ENCODE measurements at places on chromosomes 5 and 9.

- DNase-seq = no peak
These were observed 34.3 kb downstream of the MRPL36 start for GRCh38 chr5:1765141-1765879.

DNA sequence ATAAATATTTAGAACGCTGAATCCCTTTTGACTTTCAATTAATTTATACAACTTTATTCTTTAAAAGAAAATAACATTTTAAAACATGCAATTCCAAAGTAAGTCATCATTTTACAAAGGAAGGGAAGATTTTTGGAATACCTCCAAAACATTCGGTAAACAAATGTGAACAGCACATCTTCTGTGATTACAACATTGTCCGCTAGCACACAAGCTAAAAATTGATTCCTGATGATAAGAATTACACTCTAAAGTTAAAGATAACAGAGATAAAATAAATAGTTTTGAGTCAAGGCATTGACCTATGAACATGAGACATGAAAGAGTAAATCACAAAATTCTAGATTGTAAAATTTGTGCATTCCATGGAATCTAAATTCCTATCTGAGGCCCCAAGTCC lies 56.2 kb upstream of the TRAF1 start:
- DNase-seq = no peak

GRCh38 chr5:64594601-64595000 lies 88.8 kb downstream of the RGS7BP start:
- DNase-seq = no peak

DNA sequence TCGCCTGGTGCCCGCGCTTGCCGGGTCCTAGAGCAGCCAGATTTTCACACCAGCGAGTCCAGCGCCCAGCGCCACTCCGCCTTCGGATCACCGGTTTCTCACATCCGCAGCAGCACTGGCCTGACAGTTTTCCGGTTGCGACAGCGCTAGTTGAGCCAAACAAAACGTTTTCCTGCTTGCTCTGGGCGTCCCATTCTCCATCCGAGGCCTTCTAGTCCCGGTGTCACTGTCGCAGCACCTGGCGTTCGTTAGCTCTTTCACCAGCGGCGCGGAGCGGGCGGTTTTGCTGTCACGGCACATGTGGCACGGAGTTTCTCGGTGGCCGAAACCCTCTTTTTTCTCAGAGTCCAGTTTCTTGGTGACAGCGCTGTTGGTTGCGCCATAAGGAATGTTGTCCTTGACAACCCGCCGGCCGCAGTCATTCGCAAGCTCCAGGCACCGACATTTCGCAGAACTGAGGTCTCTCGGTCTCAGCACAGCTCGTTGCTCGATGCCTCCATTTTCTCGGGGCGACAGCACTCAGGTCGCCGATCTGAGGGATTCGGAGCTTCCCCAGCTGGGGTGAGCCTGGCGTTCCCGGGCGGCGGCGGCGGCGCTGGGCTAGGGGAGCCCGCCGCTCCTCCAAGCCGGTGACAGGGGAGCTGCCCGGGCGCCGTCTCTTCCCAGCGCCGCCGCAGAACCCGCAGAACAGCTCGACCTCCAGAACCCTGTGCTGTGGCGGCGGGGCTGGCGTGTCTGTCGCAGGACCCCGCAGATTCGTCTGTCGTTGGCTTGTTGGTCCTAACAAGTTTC lies 47.8 kb downstream of the ANXA2R start:
- DNase-seq = peak; percentile 49

- no peak for DNase-seq
These were observed 6.1 kb upstream of the LHX3 start for GRCh38 chr9:136211006-136211405.

DNA sequence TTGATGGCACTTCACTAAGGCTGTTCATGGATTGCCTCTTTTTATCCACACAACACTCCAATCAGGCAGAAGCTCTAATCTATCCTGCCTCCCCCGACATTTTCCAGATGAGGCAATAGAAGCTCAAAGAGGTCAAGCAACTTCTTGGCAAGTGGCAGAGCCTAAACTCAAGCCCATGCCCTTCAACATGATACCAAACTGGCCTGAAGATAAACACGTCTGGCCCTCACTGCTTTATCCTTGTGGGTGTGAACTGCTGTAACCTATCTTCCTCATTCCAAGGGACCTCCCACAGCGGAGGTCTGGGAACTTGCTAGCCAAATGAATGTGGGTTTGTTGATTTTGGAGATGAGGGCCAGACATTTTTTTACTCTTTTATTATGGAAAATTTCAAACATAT lies 9.5 kb downstream of the SLC35A4 start:
- no peak for DNase-seq

DNA sequence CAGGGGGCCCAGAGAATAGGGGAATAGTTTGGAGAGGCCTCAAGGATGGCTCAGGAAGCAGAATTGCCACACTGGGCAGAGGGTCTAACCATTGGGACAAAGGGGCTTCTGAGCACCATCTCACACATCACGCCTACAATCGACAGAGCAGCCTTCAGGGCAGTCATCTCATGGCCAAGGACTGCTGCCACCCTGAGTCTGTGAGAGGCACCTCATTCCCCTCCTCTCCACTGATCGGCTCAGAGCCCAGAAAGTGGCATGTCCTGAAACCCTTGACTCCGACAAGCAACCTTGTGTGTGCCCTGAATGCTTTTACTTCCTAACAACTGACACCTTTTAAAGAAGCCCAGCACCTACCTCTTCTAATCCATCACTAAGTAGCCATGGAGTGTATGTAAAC lies 128.9 kb upstream of the PTPN3 start:
- DNase-seq = no peak

GRCh38 chr9:4333787-4334186 lies 33.9 kb upstream of the GLIS3 start:
- no peak for DNase-seq

GRCh38 chr9:117083559-117083958 lies 331.3 kb downstream of the ASTN2 start:
- no peak for DNase-seq

- no peak for DNase-seq
These were observed 323.0 kb downstream of the TMEM167A start for GRCh38 chr5:82754036-82754746.

DNA sequence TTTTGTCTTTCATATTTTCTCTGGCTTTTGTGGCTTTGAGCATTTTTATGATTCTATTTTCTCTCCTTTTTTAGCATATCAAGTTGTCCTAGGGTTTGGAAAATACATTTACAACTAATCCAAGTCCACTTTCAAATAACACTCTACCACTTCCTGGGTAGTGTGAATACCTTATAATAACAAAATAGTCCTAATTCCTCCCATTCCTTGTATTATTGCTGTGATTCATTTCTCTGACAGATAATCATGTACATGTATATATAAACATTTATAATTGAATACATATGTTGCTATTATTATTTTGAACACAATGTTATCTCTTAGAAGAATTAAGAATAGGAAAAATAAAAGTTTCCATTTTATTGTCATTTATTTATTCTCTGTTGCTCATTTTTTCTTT lies 14.9 kb upstream of the ADAM19 start:
- no peak for DNase-seq

DNA sequence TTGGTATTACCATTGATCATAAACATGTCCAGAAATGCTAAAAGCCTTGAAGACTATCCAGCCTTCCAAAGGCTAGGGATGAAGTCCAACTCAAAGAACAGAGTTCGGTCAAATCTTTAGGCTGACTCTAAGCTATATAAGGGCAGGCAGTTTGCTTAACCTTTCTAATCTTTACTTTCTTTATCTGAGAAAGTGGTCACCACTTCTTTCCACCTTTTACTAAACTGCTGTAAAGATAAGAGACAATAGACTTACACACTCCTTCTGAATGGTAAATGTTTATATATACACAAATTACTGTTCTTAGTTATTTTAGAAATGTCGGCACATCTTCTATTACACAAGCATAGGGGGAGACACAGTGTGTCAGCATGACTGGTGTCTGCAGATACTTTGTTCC lies 100.4 kb downstream of the NREP start:
- no peak for DNase-seq

DNA sequence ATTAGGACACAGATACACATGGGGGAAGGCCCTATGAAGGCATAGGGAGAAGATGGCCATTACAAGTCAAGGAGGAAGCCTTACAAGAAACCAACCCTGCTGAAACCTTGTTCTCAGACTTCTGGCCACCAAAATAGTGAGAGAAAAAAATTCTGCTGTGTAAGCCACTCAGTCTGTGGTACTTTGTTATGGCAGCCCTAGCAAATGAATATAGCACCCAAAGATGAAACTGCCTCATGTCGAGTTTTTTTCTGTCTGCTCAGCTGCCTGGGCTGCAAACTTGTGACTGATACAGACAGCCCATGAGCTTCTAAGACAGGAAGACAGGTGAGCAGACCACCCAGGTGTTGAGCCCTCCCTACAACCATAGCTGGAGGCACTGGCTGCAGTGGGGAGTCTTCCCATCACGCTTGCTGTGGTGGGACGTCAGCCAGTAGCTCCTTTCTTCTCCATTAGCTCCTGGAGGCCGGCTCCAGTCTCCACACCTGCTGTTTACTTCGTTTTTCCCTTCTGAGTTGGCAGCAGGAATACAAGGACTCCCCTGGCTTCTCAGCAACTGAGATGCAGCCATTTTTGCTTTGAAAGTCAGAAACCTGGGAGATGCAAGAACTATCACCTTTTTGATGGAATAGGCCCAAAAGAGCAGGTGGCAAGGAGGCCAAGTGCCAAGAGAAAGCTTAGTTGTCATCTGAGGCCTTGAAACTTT lies 164.9 kb downstream of the SEMA6A start:
- no peak for DNase-seq

GRCh38 chr5:73687357-73687756 lies 61.4 kb downstream of the ARHGEF28 start:
- no peak for DNase-seq

DNA sequence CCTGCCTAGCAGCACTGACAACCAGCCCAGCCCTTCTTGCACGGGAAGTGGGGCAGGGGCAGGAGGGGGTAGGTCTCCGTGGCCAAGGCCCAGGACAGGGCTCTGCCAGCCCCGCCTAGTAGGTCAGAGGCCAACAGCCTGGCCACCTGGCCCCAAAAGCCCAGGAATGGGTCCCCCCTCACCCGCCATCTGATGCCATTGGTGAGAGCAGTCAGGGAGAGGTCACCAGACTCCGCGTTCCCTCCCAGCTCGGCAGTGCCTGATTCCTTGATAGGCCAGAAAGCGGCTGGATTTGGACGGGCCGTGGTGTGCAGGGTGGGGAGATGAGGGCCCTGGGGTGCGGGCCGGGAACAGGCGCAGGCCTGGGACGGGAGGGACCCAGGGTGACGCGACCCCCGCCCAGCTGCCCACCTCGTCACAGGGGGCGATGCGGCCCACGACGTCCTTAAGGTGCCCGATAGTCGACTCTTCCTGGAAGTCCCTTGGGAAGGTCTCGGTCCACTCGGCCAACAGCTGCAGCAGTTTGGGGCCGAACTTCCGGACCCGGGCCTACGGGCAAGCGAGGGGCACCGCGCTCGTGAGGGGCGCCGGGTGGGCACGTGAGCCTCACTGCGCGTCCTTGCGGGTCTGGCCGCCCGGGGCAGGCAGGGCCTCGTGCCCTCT lies 64.5 kb upstream of the RNF130 start:
- DNase-seq = no peak

DNA sequence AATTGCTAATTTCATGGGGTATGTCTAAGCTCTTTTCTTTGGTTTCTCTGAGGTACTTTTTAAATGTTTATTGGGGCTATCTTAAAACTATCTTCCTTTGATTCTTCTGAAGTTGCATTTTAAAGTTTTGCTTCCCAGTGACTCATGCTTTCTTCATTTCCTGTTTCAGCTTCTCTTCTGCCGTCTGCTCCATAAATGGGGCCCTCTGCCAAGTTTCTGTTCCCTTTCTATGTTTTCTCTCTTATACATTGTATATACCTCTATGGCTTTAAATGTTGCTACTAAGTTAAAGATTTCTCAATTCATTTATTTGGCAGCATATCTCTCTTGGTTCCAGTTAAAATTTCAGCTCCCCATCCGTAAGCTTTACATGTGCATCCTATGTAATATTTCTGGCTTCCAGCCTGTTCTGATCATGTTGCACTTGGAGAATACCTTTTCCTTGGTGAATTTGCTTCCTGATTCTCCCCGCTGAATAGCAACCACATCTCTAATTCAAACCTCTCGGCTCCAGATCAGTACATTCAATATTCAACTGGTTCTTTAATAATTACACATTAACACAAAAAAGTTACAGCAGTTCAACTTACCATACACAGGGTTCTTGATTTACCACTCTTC lies 125.3 kb downstream of the ST8SIA4 start:
- DNase-seq = no peak

DNA sequence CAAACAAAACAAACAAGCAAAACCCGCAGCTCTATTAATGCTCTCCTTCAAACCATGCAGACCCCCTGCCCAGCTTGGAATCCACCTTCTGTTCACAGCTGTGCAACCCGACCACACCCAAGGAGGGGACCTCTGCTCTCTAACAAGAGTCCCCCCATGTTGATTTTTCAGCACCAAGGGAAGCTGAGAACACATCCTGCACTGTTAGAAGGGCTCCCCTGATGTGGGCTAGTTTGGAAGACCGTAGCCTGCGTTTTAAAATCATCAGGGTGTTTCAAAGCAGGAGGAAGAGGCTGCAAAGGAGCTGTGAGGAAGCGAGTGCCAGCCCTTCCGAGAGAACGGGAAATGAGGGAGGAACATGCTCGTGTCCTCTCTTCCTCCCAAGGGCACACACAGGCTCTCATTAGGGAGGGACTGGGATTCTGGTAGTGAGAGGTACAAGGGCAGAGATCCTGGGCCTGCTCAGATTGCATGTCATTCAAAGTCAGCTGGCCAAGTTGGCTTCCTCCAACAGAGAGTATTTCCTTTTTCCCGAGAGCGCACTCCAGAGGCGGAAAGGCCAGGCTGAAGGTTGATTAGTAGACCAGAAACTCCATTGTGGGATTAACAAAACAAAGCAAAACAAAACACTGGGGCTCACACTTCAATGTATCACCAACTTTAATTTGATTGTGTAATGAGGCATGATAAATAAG lies 185.9 kb downstream of the SEMA6A start:
- DNase-seq = no peak

GRCh38 chr5:16625096-16625495 lies 8.3 kb upstream of the RETREG1 start:
- no peak for DNase-seq

DNA sequence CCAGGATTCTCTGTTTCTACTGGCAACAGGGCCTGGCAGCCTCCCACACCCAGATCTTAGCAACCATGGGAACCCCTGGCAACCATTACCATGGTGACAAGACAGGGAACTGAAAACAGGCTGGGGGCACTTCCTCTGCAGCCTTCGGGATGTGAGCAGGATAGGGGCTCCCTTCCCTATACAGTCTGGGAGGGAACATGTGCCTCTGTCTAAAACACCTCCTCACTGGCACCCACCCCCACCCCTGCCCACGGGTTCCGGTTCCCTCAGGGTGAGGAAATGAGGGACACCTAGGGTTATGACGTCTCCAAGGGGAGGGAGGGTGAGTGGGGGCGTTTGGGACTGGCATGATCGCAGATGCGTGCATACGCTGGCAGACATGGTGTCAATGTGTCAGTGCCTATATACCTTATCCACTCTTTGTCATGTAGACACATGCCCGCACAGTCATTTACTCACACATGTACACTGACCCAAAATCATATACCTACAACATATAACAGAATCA lies 3.0 kb upstream of the DNAJB5 start:
- peak; percentile 61 for DNase-seq

GRCh38 chr5:43305948-43306565 lies 7.2 kb downstream of the HMGCS1 start:
- DNase-seq = no peak

All from T follicular helper cell (primary cell).